ENCODE measurements at places on chromosomes 13 and 19.

GRCh38 chr13:31012655-31013024, 80.2 kb downstream of the TEX26 start:
- DNase-seq = no peak

- DNase-seq = no peak
Measured at GRCh38 chr19:14473978-14474578, 1.1 kb downstream of the PTGER1 start.

DNA sequence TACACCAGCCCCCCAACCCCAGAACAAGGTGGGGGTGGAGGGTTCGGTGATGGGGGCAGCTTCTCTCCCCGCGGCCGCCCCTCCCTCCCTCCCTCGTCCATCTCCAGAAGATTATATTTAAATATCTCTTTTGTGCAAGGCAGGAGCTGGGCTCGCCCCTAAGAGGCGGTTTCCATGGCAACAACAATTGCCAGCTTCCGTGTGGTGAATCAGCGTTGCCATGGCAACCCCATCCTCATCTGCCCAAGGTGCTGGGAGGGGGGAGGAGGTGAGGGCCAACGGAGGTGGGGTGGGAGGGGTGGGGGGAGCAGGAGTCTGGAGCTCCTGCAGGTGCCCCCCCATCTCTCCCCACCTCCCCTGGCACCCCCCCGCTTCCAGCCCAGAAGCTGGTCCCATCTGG, 46.4 kb downstream of the CELF5 start:
- DNase-seq = no peak

DNA sequence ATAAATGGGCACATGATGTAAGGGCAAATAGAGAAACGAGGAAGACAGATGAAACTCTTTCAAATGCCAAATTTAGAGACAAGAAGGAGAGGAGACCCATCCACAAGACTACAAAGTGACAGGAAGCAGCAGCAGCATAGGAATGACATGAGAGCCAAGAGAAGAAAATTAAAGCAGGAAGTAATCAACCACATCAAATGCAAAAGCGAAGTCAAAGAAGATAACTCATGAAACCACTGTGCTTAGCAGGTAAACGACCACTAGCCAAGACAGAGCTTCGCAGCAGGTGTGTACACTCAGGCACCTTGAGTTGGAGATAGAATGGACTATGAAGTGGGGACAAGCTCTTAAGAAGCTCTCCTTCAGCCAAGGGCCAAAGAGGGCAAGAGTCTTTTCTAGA, 64.1 kb downstream of the KLF12 start:
- no peak for DNase-seq

DNA sequence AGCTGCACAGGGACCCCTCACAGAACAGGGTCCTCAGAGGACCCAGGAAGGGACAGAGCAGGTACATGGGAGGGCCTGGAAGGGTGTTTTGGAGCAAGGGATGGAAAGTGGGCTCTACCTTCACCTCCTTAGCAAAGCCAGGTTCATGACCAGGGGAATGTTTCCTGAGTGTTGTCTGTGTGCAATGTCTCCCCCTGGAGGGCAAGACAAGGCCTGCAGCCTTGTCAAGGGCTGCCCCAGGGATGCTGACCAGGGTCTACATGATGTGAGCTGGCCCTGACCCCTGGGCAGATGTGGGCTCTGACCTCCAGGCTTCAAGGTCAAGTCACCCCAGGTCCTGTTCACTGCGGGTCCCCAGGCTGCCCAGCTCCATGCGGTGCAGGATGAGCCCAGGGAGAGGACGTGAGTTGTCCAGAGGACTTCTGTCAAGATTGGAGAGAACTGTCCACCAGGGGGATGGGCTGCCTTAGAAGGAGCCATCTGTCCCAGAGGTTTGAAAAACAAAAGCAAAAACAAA, 1.0 kb upstream of the CEACAM1 start:
- DNase-seq = peak; percentile 70

DNA sequence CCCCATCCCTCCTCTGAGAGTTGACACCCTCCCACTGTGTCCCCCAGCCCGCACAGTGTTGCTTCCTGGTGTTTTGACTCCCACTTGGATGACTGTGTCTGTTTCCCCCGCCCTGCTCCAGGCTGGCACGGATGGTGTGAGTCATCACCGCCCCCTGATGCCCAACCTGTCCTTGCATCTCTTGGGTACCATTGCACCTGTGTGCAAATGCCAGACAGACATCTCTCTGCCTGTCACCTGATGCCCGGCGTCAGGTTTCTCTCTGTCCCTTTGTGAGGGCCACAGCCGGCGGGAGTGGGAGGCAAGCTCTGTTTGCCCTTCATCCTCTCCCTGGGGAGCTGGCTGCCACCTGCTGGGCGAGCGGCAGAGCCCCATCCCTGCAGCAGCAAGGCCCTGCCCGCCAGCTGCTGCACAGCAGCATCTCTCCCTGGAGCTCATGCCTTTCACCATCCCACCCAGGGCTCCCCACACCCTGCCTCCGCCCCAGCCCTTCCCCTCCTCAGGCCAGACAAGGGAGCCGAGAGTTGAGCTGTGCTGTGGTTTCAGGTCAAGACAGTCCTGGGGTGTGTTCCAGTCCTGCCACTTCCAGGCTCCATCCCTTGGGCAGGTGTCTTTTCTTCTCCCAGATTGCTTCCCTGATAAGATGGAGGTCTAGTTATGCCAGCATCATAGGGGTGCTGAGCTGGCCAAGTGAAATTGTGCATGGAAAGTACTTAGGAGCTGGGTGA, 29.7 kb downstream of the NKPD1 start:
- DNase-seq = no peak

DNA sequence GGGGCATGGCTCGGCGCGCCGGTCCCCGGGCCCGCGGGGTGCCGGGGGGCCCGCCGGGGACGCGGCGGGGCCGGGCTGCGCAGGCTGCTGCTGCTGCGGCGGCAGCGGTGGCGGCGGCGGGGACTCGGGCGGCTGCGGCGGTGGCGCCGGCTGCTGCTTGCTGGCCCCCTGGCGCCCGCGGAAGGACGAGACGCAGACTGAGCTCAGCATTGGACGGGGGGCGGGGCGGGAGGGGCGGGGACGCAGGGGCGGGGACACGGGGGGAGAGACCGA, 368 bp downstream of the KCNC3 start:
- no peak for DNase-seq

Data from LoVo (cell line).